ENCODE measurements at places on chromosomes 5 and 9. TPM values are rescaled to one million over a fixed set of nuclear protein-coding genes. Genes with fewer than 3 reads are reported as not detected.

Gene SLC34A1
- total RNA-seq = not detected

Gene FGF10
- 13.9 TPM for total RNA-seq

Gene XPA
- 16.8 TPM for total RNA-seq

Gene DDX4
- not detected for total RNA-seq

Gene PDGFRB
- 53.7 TPM for total RNA-seq

Gene AQP7
- total RNA-seq = 193 TPM

Gene NUDT2
- 22.0 TPM for total RNA-seq

Gene IL13
- total RNA-seq = 0.73 TPM

Gene CCDC187
- not detected for total RNA-seq

Gene GFI1B
- total RNA-seq = not detected

Gene EPB41L4B
- total RNA-seq = 16.0 TPM

Gene IFNB1
- total RNA-seq = not detected

Gene SLC23A1
- 0.33 TPM for total RNA-seq

Gene RGP1
- 16.7 TPM for total RNA-seq

Gene RUSC2
- total RNA-seq = 17.1 TPM

Gene SAPCD2
- 2.9 TPM for total RNA-seq

Gene NIM1K
- total RNA-seq = 0.48 TPM

Gene C1QTNF3
- total RNA-seq = 22.2 TPM

Gene EQTN
- not detected for total RNA-seq

Gene TEX48
- not detected for total RNA-seq

Gene C5orf46
- total RNA-seq = 5.2 TPM

Gene RXRA
- total RNA-seq = 63.0 TPM

Gene ADRA1B
- 0.33 TPM for total RNA-seq

Gene ACOT12
- not detected for total RNA-seq

Gene OTP
- total RNA-seq = 0.15 TPM

Gene LRRC26
- not detected for total RNA-seq

Gene PCDHA5
- total RNA-seq = 0.16 TPM

Gene FLT4
- 35.7 TPM for total RNA-seq

Gene MYMK
- total RNA-seq = not detected

Measured in breast epithelium (tissue), 4 donors.